Mesothelial cell of epicardium (in vitro differentiated cells): ENCODE measurements at places on chromosomes 3 and 15. TPM values are rescaled to one million over a fixed set of nuclear protein-coding genes. Genes with fewer than 3 reads are reported as not detected.

ZNF774 gene
- total RNA-seq = 7.4 to 10.0 TPM (median 8.0 TPM) in 3 replicates

TRAIP gene
- 10.4 to 15.0 TPM (median 10.6 TPM) in 3 replicates for total RNA-seq

DNA sequence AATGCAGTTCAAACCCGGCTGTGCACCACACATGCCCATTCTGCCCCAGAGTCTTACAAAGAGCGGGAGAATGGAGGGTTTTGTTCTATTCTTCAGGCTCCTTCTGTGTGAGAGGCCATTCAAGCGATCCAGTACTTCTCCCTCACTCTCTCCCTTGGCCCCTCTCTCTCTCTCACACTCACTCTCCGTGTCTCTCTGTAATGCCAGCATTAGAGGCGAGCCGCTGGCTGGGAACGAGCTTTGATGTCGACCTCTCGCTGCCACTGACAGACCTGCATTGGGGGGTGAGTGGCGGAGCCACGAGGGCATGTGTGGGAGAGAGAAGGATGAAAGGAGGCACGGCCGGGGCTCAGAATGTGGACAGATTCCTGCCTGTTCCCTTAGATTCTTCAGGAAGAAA is 231.7 kb upstream of the ARRDC4 start:
- no peak for DNase-seq

DNA sequence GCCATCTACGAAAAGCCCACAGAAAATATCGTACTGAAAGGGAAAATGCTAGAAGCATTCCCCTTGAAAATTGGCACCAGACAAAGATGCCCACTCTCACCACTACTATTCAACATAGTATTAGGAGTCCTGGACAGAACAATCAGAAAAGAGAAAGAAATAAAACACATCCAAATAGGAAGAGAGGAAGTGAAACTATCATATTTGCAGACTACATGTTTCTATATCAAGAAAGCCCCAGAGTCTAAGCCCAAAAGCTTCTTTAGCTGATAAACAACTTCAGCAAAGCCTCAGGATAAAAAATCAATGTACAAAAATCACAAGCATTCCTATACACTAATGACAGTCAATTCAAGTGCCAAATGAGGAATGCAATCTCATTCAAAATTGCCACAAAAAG is 15.6 kb downstream of the OR5K3 start:
- no peak for DNase-seq

PPP2R3A gene
- total RNA-seq = 18.7 to 19.8 TPM (median 18.9 TPM) in 3 replicates

SNX1 gene
- 93.6 to 97.9 TPM (median 94.4 TPM) in 3 replicates for total RNA-seq

DNA sequence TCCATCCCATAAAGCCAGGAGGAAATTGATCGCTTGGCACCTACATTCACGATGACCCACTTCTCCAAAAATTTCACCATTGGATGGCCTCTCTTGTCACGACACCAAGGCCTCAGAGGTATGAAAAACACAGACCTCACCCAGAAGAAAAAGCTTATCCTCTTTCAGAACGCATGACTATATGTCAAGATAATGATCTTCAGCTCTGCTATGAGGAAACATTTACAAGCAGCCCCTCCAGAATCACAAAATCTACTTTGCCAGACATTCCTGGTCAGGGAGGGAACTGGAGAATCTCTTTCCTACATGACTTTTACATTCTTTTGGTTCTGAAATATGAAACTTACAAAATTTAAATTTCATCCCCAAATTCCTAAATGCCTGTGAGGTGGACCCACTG is 122.7 kb downstream of the WNT5A start:
- DNase-seq = no peak
